Stimulated activated CD4-positive, alpha-beta T cell treated with anti-CD3 and anti-CD28 coated beads, Interleukin-4, amount 100 ng/mL, for 48 hours (primary cell): ENCODE measurements at places on chromosomes 6 and 20.

DNA sequence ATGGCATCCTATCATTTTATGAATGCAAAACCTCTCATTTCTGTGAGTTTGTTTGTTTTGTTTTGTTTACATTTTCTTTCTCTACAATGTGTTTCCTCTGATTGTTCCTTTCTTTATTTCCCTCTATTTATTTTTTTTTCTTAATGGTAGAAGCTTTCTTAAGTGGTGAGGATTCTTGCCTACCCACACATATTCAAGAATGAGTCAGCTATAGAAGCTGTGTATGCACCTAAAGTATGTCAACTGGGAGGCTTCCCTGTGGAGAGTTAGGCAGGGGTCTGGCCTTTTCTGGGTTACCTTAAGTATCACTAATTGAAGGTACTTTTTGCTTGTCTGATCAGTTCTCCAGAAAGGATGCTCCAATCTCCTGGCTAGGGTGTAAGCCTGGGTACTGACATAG is 354.0 kb downstream of the ESR1 start:
- DNase-seq, result no peak

- DNase-seq, result no peak
Observed at GRCh38 chr6:17271628-17272027, 9.5 kb upstream of the RBM24 start.

- no peak for DNase-seq
Observed at GRCh38 chr20:51899674-51900073, 97.4 kb upstream of the SALL4 start.

GRCh38 chr6:120992257-120992656 is 342.0 kb downstream of the TBC1D32 start:
- DNase-seq, result no peak

DNA sequence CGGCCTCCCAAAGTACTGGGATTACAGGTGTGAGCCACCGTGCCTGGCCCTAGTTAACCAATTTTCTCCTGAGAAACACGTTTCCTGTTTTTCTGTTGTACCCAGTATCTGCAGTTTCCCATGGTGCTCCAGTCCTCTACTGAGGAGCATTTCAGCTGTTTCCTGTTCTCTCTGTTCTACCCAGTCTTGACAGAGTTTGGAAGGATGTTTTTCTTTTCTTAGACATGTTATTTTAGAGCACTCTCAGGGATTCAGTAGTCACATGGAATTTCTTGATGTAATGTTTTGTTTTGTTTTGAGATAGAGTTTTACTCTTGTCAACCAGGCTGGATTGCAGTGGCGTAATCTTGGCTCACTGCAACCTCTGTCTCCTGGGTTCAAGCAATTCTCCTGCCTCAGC is 129.8 kb upstream of the TIAM2 start:
- no peak for DNase-seq
